ENCODE measurements at places on chromosomes 7 and 10.
A peak's percentile ranks its signal among the peaks of the same experiment; 100 is the strongest.

DNA sequence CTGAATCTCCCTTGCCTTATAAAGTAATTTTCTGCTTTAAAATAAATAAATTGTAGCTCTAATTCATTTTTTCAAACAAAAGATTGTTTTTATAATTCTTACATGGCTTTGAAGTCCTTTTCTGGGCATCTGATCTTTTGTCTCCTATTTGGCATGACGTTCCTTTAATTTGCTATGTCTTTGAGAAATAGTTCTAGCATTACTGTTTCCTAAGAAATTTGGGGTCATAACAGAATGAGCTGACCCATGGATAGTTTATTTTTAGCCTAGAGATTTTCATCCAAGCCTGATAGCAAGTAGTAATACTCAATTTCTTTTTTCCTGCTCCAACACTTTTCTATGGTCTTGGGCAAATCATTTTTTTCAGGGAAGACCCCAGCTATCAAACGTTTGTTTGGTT lies 31.4 kb downstream of the CCDC71L start:
- no peak for DNase-seq

- no peak for DNase-seq
These were observed 143.6 kb downstream of the HBP1 start for GRCh38 chr7:107312418-107312817.

- no peak for DNase-seq
These were observed 1.9 kb downstream of the SCART1 start for GRCh38 chr10:133455611-133456031.

- DNase-seq = peak; percentile 13
These were observed 1.0 kb downstream of the CDK6 start for GRCh38 chr7:92835261-92835850.

GRCh38 chr10:127962205-127962604 lies 55.3 kb downstream of the PTPRE start:
- DNase-seq = no peak

GRCh38 chr10:93812659-93813338 lies 55.1 kb downstream of the LGI1 start:
- DNase-seq = no peak

DNA sequence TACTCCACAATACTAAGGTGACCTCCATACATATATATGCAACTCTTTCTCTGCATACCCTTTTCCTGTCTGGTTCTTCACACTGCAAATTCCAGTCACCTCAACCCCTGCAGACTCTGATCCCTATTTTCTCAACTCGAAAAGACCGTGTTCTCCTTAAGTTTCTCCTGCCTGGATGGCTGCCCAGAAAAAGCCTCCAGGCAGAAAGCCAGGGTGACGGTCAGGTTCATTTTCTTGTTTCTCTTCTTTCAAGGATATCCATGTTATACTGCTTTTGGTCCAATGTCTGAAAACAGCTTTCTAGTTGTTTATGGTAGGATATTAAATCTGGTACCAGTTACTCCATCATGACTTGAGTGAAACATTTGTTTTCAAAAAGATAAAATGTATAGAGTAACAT lies 267.8 kb upstream of the MYO3A start:
- no peak for DNase-seq

DNA sequence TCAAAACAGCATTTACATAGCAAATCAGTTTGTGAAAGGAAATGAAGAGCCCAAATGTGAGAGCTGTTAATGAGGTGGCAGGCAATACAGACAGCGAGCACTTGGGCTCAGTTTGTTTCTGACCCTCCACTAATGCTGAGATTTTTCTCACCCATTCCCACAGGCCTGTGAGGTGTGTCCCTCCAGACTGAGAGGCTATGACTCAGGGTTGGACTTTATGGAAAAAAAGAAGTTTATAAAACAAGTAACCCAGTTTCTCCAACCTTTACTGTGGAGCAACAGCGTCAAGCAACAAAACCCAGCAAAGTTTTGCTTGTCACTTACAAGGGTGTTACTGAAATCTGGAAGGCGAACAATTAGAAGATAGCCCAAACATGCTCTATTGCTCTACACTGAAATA lies 4.9 kb upstream of the FEZF1 start:
- no peak for DNase-seq

- no peak for DNase-seq
These were observed 26.1 kb downstream of the NOM1 start for GRCh38 chr7:156975620-156976019.

DNA sequence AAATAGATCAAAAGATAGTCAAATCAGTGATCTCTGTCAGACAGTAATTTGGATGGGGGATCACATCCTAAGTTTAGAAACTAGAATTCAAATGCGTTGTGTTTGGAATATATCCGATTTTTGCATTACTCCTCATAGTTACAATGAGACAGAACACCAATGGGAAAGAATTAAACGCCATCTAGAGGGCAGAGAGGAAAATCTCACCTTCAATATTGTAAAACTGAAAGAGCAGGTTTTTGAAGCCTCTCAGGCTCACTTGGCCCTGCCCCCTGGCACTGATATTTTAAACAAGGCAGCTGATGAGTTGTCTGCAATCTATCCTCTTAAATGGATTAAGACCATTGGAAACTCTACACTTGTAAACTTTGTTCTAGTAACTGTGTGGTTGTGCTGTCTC lies 17.7 kb downstream of the FRG2B start:
- no peak for DNase-seq

GRCh38 chr7:115060095-115060870 lies 138.4 kb downstream of the MDFIC start:
- no peak for DNase-seq

- no peak for DNase-seq
These were observed 4.0 kb upstream of the RBM28 start for GRCh38 chr7:128347647-128348097.

DNA sequence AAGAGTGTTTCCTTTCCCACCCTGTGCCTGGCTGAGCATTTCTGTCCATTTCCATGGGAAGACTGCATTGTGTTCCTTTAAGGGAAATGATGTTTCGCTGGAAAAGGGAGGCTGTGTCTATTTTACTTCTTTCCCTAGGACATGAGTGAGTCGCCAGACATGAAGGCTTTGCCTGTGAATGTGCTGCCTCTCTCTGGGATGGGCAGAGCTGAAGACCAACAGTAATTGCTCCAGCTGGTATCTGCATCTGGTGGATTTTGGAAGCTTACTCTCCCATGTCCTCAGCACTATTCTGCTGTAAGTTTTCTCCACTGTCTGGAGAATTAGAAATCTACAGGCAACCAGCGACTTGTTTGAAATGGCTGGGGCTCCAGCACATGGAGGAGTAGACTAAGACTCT lies 264.6 kb upstream of the BMPER start:
- no peak for DNase-seq

GRCh38 chr10:71064413-71065118 lies 147.8 kb upstream of the UNC5B start:
- DNase-seq = no peak

DNA sequence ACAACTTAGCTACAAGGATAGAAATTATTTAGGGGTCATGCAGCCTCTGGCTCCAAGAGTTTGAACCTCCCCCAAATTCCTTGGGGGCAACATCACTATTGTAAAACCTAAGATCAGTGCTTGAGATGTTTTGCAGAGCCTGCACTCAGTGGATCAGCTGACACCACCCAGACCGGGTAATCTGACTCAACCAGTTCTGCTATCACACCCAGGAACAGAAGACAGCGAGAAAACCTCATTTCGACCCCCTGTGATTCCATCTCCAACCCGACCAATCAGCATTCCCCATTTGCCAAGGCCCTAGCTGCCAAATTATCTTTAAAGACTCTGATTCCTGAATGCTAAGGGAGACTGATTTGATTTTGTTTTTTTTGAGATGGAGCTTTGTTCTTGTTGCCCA lies 5.2 kb downstream of the TACR2 start:
- no peak for DNase-seq

DNA sequence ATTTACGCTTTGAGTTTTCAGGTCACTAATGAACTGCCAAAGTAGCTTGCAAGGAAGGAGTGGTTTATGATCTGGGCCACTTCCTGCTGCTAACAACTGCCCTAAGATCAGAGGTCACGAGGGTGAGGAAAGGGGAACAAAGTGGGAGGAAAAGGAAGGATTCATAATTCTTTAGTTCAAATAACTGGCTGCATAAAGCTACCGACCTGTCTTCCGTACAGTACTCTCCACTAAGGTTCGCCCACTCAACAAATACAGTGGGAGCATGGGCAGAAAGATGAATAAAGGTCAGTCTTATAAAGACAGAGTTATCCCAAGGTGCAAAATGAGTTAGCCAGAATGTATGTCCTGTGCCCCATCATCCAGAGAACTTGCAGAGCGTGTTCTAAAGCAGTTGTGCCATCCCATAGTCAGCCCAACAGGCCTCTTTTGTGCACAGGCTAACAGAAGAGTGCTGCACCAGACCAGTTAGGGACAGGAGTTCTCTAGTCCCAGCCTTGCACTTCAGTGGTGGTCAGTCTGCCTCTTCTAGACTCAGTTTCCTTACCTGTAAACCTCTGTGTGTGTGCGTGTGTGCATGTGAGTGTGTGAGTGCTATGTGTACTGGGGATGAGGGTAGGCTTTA lies 65.9 kb downstream of the CREB3L2 start:
- DNase-seq = no peak

DNA sequence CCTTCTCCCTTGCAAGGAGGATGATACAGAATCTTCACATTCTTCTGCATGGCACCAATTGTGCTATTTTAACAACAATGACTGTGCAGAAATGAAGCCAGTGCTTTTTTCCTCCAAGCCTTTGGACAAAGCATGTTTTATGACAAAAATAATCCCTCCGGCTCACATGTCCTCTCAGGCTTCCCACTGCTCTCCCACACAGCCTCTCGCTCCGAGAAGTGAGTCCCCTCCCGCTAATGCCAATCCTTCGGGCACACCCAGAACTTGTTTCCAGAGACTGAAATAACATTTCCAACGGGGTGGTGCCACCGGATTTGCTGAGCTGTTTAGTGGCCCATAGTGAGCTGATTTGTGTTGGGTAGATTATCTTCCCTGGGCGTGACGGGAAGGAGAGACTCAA lies 35.8 kb downstream of the RBM17 start:
- DNase-seq = no peak

- no peak for DNase-seq
These were observed 335.4 kb upstream of the MTPN start for GRCh38 chr7:136312592-136312991.

DNA sequence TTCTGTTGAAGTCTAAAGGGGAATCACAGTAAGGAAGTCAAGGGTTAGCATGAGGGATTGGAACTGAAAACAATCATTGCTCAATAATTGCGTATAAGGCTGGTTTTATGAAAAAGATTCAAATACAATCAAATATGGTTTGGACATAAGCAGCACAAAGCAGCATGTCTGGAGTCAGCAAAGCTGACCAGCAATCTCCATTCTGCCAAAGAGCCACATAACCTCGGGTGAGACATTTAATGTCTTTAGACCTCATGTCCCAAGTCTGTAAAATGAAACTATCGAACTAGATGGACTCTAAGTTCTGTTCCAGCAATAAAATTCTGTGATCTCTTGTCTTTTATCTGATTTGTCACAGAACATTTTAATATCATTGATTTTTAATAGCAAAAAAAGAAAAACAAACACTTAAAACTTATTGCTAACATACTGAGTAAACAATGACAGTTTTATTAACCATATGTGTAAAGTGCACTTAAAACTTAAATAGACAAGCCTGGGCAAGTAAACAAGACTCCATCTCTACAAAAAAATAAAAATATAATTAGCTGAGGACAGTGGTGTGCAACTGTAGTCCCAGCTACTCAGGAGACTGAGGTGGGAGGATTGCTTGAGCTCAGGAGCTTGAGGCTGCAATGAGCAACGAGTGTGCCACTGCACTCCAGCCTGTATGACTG lies 217.0 kb downstream of the MAGI2 start:
- DNase-seq = no peak

GRCh38 chr10:111275091-111275490 lies 198.3 kb downstream of the ADRA2A start:
- DNase-seq = no peak

- no peak for DNase-seq
These were observed 87.1 kb downstream of the HIBADH start for GRCh38 chr7:27575613-27576012.

DNA sequence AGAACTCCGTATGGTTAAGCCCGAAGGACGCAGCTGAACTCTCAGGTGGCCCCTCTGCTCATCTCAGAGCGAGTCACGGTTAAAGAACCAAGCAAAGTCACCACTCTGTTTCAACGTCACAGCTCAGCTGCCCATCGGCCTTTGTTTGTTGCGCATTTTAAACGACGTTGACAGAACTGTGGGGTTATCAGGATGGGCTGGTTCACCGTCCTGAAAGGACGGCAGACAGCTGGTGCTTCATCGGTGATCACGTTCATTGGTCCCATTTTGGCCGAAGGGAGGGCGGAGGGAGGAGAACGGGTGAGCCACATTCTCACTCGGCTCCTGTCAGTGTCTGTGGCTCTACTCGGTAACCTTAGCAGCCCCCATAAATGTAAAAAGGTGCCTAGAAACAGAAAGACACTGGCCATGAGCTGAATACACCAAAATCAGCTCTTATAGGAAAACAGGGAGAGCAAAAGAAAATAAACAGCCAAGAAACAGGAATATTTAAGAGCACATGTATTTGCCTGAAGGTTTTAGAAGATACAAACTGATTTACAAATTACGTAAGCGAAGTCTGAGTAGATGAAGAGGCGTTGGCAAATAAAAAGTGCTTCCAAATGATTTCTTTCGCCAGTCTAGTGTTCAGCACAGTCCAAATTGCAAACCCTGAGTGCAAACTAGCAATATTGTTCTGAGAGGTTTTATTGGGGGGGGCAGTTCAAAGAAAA lies 8.4 kb downstream of the PRKAG2 start:
- no peak for DNase-seq

- DNase-seq = no peak
These were observed 44.0 kb upstream of the ZMIZ1 start for GRCh38 chr10:79024720-79025198.

- no peak for DNase-seq
These were observed 406 bp downstream of the CBLL1 start for GRCh38 chr7:107744345-107744750.

DNA sequence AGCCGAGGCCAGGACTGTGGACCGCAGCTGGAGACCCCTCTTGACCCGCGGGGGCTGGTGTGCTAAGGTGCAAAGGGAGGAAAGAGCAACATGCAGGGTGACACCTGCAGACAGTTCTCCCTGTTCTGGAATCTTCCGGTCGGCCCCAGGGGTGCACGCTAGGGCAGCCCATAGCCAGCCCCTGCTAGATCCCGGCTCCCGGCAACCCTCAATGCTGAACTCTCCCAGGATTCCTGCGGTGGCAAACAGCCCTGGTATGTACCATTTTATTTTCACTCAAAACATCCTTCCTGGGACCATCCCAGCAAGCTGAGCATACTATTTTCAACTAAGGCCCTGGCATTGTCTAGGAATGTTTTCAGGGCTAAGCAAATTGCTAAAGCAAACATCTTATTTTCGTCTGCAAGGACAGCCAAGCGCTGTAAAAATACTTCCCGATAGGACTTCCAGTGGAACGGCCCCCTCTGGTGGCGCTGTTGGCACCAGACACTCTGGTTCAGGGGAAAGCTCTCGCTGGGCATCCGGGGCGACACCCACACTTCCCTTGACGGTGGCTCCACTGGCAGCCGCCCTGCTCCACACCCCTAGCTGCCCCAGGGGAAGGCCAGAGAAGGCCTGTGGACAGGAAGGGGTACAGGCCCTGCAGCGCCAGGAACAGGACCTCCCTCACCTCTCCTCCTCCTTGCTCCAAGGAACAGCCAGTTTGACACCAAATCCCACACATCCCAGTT lies 99.4 kb downstream of the CTBP2 start:
- DNase-seq = no peak

- DNase-seq = no peak
These were observed 135.6 kb downstream of the WDR37 start for GRCh38 chr10:1191752-1192151.

- DNase-seq = no peak
These were observed 107.5 kb upstream of the GPR26 start for GRCh38 chr10:123558651-123559050.

Measured in stimulated activated CD8-positive, alpha-beta memory T cell treated with anti-CD3 and anti-CD28 coated beads, Interleukin-2, amount 100 ng/mL, for 1 hour (primary cell).